Pericardium fibroblast (primary cell): ENCODE measurements at places on chromosomes 11 and 22. TPM values are rescaled to one million over a fixed set of nuclear protein-coding genes. Genes with fewer than 3 reads are reported as not detected.

Gene PDGFD
- total RNA-seq = 42.9 and 92.0 TPM in 2 replicates

Gene KRTAP5-9
- not detected in 2 replicates for total RNA-seq

Gene ILK
- 101 and 178 TPM in 2 replicates for total RNA-seq

Gene AGBL2
- total RNA-seq = 0.17 and 1.4 TPM in 2 replicates

Gene ASCC2
- total RNA-seq = 20.3 and 25.8 TPM in 2 replicates
